CD4-positive, alpha-beta T cell treated with Interleukin-1 beta for 1 hour (primary cell): ENCODE measurements at places on chromosomes 4 and X.

DNA sequence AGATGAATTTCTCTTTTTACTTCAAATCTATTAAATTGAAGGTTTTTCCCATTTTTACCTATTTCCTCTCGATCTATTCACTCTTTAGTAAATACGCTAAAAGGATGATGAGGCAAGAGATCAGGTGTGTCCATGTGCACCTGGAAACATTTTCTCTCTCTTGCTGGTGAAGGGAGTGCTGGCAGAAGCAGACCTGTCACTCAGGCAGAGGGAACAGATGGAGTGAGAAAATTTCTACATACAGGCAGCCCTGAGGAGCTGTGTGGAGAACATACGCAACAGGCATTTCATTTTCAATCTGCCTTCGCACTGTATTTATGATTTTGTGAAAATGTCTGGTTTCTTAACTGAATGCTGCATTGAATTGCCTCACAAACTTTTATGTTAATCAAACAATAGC, 249.5 kb downstream of the GPM6A start:
- no peak for DNase-seq

DNA sequence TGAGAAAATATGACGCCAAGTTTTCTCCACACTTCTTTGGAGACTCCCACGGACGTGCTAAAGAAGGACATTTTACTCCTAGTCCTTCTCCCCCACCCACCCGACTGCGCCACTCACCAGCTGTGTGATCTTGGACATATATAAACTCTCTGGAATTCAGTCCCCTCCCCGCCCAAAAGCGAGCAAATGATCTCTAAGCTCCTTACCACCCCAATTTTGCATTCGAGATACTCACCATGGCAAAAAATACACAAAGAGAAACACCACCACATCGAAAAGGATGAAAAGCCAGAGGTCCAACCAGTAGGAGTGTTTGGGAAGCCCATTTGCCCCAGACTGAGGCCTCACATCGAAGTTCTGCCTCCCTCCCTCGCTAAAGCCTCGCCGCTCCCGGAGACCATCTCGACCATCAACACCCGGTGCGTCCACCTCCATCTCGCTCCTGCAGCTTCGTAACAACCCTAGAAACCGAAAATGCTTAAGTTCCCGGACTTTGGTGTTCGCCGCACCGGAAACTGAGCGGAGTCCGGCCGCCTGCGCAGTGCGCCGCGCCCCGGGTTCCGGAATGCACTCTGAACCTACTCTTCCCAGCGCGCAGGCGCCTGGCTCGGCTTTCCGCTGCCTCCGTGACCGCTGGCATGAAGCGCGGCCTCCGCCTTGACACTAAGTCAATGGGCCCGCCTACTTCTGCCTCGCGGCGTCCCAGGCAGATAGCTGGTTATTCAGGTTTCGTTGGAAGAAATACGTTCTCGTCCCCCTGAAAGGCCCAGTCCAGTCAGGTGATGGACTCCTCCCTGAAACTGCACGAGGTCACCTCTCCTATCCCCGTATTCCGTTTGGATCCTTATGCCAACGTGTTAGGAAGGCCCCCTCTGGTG, 21.6 kb downstream of the FABP2 start:
- peak; percentile 93 for DNase-seq

DNA sequence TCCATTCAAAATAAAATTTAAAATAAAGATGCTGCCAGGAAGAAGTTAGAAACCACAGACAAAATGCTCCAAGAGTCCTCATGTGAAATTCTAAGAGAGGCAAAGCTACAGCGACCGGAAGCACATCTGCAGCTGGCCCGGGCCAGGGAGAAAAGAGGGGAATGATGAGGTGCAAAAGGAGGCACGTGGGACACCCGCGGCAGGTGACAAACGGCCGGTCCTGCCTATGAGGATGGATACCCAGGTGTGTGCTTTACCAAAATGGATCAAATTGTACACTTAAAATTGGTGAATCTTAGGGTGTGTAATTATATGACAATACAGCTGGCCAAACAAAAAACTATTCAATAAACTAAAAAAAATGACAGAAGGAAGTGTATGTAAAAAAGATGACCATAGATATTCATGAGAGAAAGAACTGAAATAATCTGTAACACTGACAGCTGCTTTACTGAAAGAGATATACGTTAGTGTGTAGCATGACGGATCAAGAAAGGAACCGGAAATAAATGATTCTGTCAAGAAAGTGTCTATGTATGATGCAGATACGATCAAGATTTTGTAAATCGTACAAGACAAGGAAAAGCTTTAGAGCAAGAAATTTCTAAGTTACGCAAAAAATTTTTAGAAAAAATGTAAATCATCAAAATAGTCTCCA, 29.5 kb downstream of the PPP2R3B start:
- DNase-seq = no peak

GRCh38 chr4:89949782-89950387, 55.2 kb downstream of the MMRN1 start:
- no peak for DNase-seq

GRCh38 chr4:186931519-186931918, 207.9 kb upstream of the FAT1 start:
- DNase-seq = no peak

DNA sequence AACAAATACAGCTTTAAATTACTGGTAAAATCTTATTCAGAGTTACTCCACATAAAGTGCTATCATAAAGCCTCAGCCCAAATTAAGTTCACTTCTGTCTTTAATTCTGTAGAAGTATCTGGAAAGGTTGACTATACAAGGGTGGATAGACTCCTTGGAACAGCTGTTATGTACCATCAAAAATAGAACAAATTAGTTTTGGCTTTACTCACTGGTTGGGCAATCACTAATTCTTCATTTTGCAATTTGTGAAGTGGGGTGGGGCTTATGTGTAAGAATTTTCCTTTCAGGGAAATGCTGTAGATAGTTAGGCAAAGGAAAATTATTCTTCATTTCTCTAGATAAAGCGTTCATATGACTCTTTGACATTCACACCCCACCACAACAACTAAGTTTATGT, 7.8 kb downstream of the DIAPH2 start:
- DNase-seq = no peak

- no peak for DNase-seq
Measured at GRCh38 chr4:106301393-106302061, 14.5 kb downstream of the TBCK start.

- no peak for DNase-seq
Measured at GRCh38 chr4:155426953-155427352, 50.2 kb upstream of the MAP9 start.

- DNase-seq = no peak
Measured at GRCh38 chr4:173511787-173512361, 18.2 kb downstream of the HAND2 start.

- DNase-seq = no peak
Measured at GRCh38 chr4:109611045-109611646, 51.1 kb downstream of the MCUB start.

GRCh38 chr4:86403575-86403974, 43.7 kb upstream of the MAPK10 start:
- DNase-seq = no peak

GRCh38 chr4:173168396-173169177, at the start of gene GALNT7:
Gene GALNT7 (plus strand): TSS chr4:173168811. CDS start chr4:173168836, 25 bp downstream.
- DNase-seq = peak; percentile 64

GRCh38 chr4:87423317-87424098, 1.1 kb downstream of the NUDT9 start:
- DNase-seq = no peak

DNA sequence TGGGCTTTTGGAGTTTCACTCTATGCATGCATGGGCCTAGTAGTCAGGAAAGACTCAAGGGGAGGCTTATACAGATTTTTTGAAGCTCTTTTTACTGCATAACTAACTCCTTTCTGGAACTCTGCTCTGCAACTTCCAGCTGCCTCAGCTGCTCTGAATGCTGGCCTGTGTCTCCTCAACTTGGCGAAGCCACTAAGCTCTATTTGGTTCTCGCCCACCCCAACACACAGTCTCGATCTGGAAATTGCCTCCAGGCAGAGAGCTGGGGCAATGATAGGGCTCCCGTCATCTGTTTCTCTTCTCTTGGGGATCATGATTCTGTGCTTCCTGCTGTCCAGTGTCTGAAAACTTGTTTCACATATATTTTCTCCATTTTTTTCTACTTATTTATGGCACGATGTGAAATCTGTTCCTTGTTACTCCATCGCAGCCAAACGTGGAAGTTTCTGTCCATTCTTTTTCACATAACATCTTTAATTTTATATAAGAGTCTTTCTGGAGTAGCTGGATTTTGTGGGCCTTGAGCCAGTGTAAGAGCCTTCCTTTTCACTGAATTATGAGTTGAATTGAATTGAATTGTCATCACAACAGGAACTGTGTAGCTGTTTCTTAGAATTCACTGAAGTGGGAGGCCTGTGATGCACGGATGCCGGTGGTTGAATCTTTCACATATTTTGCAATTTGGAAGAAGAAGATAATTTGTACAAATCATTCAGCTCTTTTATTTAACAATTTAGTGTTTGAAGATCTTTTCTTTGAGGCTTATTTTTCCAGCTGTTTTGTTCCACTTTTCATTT, 9.0 kb downstream of the ZNF275 start:
- DNase-seq = no peak

GRCh38 chr4:176921256-176921655, 128.5 kb upstream of the VEGFC start:
- no peak for DNase-seq

GRCh38 chr4:73257651-73258435, 755 bp downstream of the ANKRD17 start:
- no peak for DNase-seq

DNA sequence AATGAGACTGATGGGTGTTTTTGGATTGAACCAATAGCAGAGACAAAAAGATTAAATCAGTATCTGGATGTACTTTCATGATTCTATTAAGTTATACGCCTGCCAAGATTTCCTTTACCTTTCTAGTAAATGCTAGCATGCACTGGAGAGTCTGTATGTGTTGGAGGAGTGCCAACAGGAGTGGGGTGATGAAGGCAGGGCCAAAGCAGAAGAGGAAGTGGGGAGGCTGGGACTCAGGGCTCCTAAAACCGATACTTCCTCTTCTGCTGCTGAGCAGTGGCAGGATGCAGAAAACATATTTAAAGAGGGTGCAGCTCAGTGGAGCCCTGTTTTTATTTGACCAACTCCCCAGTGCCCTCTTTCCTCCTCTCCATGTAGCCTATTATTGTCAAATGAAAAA, 5.6 kb downstream of the CYSLTR1 start:
- DNase-seq = peak; percentile 74

DNA sequence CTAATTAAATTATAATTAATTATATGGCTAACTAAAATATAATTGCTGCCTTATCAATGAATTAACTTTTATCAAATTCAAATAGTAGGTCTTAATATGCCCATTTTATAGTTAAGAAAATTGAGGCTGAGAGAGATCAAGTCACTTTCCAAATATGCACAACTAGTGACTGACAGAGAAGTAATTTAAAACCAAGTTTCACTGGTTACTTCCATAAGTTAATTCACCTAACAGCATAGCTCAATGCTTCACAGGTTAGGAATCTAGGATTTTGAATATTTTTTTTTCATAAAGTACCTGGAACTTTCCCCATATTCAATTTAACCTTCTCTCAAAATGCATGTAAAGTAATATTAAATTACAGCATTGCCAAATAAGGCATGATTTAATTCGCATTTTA, 134.4 kb upstream of the VEGFC start:
- DNase-seq = no peak
